ENCODE measurements at places on chromosomes 3 and 15.
A peak's percentile ranks its signal among the peaks of the same experiment; 100 is the strongest.

DNA sequence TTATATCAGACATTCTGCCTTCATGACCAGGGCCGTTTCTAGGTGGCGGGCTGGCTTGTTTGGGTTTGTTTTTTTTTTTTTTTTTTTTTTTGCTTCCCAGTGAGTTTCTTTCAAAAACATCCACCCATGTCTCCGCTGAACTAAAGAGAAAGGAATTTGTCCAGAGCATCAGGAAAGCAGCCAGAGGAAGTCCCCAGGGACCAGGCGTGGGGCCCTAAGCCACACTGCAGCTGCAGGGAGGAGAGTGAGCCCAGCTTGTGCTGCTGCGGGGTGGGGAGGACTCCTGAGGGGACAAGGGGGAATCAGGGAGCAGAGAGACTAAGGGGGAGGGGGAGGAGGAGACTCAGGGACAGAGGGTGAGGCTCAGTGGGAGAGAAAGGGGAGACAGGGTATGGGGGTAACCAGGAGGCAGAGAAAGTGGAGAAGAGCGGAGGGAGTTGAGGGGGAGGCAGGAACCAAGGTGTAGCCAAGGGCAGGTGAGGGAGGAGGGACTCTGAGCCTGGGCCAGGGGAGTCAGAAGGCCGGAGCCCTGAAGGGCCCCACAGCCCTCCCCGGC lies 49.5 kb downstream of the CYP11A1 start:
- no peak for DNase-seq

- DNase-seq = peak; percentile 87
Observed at GRCh38 chr15:64009798-64010261, 36.5 kb downstream of the DAPK2 start.

- peak; percentile 72 for DNase-seq
Observed at GRCh38 chr3:172625404-172625803, 85.5 kb downstream of the NCEH1 start.

GRCh38 chr15:79883579-79884203 lies 13.1 kb downstream of the MTHFS start:
- DNase-seq = no peak

DNA sequence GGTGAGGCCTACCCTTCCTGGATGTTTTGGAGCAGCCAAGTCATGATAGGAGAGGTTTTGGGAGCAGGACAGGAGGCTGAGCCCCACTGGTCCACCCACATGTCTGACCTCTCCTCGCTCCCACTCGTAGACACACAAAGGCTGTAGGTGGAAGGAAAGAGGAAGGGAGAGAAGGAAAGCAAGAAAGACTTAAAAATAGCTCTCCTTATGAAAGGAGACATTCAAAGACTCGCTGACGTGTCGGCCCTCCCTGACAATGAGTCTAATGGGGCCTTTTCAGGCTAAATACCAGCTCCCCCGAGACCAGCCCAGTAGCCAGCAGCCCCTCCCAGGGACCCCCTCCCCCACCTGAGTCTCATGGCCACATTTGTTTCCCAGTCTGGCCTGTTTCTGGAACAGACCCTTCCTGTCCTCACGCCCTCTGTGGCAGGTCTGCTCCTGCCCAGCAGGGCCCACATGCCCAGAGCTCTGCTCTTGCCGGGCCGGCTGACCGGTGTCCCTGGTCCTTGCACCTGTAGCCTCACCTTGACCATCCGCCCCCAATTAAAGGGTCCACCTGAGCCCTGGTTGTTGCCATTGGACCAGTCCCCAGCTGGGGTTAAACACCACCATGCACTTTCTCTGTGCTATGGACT lies 49.3 kb downstream of the FGD5 start:
- no peak for DNase-seq

- no peak for DNase-seq
Observed at GRCh38 chr3:190855151-190855550, 7.3 kb downstream of the GMNC start.

DNA sequence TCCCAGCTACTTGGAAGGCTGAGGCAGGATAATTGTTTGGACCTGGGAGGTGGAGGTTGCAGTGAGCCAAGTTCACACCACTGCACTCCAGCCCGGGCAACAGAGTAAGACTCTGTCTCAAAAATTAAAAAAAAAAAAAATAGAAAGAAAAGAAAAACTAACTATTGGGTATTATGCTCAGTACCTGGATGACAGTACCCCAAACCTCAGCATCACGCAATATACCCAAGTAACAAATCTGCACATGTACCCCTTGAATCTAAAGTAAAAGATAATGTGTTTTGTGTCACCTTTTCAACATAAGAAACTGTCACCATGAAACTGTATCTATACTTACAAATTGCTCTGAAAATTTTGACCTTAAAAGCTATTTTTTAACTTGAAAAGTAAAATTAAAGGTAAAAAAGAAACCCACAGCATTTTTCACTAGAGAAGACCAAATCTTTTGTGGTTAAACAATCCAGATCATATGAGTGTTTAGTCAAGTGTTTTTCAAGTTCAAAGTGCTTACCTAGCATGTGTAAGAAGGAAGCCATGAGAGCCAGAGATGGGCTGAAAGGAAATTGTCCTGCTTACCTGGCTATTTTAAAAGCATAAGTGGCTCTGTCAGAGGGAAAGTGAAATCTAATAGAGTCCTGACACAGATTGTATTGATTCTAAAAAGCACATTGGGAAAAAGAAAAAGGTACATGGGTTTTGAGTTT lies 50.5 kb downstream of the MYO1E start:
- no peak for DNase-seq

DNA sequence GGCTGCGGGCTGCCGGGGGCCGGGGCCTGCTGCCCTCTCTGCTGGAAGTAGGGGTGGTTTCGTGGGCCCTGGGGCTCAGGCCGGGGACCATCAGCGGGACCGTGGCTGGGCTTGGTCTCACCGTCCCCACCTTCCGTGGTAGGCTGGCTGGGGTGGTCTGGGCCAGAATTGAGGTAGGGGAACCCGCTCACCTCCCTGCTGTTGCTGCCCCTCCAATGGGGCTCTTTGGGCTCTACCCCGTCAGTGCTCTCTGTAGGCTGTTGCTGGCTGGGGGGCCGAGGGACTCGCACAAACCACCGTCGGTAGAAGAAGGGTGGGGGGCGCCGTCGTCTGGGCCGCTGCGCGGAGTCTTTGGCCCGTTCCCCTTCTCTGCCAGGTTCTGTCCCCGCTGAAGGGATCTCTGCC lies 23.4 kb downstream of the RGMA start:
- no peak for DNase-seq

DNA sequence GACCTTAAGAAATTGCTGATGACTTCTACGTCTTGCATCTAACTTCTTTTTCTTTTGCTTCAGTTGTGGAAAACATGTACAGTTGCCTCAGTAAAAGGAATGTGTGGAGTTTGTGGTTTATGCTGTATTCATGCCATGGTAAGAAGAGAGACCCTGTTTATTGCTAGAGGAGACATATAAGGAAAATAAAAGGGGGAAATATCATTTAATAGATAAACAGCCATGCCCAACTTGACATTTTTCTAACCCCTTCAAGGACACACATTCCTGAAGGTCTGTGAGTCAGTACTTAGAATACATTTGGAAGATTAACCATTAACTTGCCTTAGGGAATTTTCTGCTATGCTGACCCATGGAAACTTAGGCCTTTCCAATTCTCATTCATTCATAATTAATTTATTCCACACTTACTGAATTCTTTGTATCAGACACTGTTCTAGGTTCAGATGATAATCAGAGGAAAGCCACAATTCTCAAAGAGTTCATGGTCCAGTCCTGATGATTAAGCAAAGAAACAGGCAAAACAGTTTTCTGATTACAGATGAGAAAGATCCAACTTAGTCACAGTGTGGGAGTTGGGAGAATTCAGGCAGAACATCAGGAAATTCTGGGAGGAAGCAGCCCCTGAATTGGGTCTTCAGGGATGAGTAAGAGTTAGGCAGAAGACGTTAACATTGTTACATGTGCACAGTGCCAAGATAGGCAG lies 329.8 kb upstream of the RASGRP1 start:
- DNase-seq = peak; percentile 57

DNA sequence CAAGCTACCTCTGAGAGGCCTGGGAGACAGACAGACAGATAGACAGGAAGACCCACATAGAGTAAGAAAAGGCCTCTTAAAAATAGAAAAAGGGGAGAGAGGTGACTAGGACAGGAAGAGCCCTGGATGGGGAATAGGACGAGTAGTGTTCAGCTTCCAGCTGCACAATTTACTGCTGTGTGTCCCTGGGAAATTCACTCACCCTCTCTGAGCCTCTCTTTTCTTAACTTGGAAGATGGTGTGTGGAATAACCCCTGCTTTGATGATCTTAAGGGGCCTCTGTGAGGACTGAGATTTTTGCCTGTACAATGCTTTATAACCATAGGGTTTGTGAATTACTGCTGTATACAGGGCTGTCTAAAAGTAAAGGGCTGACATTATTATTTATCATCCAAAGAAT lies 37.5 kb downstream of the FEM1B start:
- no peak for DNase-seq

DNA sequence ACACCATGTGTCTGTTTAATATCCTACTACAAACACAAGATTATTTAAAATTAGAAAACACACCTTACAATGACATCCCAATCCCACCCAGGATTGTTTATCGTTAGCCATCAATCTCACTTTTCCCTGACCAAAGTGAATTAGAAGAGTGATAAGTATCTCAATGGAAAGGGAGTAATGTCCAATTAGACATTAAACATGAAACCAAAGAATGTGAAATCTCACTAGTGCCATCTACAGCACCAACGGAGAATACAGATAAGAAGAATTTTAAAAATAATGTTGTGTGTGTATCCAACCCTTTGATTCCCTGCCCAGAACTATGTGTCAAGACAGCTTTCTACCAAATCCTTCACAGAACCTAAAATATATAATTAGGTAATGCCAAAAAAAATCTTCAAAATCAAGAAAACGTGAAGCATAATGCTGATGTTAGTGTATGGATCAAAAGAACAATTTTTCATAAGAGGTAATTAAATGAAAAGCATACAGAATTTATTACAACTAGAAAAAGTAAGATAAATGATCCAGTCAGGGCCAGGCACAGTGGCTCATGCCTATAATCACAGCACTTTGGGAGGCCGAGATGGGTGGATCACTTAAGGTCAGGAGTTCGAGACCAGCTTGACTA lies 64.2 kb downstream of the SCAPER start:
- peak; percentile 48 for DNase-seq

GRCh38 chr3:13025090-13025489 lies 48.1 kb downstream of the IQSEC1 start:
- DNase-seq = peak; percentile 57

GRCh38 chr3:54071601-54072000 lies 50.8 kb upstream of the CACNA2D3 start:
- DNase-seq = no peak

DNA sequence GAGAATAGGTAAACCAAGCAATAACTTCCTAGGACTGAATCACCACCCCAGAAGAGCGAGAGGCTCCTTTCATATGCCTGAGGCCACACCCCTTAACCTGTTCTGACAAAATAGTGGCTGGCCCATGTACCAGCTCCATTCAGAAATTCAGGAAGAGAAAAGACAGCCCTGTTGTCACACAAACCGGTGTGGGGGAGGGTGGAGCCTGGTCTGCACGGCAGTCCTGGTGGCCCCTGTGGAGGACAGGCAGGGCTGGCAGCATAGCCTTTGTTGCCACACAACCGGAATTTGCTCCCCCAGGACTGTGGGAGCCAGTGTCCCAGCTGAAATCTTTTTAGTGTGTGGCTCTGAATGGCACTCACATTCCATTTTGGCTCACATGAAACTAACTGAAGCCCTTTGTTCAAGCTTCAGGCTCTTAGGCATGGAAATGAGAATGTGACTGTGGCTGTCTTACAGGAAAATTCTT lies 23.8 kb downstream of the RLBP1 start:
- DNase-seq = peak; percentile 81

GRCh38 chr3:50320853-50321335 lies 1.7 kb downstream of the HYAL2 start:
- peak; percentile 79 for DNase-seq

DNA sequence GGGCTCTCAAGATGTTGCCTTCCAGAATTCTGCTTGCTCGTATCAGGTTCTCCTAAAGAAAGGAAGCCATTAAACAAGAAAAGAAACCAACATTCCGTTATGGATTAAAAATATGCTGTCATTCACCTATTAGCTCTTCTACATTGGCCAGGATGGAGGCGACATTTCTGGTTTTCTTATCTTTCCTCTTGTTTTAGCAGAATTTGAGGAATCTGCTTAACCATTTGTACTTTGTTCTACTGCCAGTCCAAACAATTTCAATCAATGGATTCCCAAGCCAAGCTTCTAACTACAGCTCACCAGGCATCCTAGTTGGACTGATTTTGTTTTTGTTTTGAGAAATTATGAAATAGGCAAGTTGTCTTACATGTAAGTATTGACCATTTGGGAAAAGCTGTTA lies 164.6 kb upstream of the TSC22D2 start:
- DNase-seq = no peak

GRCh38 chr15:47725906-47726305 lies 8.6 kb downstream of the SEMA6D start:
- DNase-seq = no peak

GRCh38 chr3:20254268-20255117 lies 68.5 kb upstream of the SGO1 start:
- no peak for DNase-seq

- DNase-seq = peak; percentile 89
Observed at GRCh38 chr15:40243126-40243810, 4.4 kb downstream of the PAK6 start.

- no peak for DNase-seq
Observed at GRCh38 chr3:177992993-177993970, 543.0 kb upstream of the KCNMB2 start.

GRCh38 chr3:170711786-170712185 lies 125.9 kb upstream of the SLC7A14 start:
- no peak for DNase-seq

GRCh38 chr3:42492508-42493080 lies 9.8 kb upstream of the VIPR1 start:
- no peak for DNase-seq

DNA sequence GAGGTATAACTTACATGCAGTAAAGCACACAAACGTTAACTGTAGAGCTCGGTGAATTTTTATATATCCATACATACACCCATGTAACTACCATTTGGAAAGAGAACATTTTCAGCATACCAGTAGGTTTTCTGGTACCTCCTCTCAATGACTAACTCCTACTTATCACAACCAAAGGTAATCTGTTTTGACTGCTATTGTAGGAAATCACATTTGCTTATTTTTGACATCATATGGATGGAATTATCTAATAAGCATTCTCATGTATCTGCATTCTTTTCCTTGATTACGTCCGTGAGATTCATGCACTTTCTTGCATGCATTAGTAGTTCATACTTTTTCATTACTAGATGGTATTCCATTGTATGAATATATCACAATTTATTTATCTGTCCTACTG lies 76.8 kb downstream of the CSNK1G1 start:
- DNase-seq = no peak

- no peak for DNase-seq
Observed at GRCh38 chr3:4139462-4140140, 163.6 kb upstream of the SETMAR start.

DNA sequence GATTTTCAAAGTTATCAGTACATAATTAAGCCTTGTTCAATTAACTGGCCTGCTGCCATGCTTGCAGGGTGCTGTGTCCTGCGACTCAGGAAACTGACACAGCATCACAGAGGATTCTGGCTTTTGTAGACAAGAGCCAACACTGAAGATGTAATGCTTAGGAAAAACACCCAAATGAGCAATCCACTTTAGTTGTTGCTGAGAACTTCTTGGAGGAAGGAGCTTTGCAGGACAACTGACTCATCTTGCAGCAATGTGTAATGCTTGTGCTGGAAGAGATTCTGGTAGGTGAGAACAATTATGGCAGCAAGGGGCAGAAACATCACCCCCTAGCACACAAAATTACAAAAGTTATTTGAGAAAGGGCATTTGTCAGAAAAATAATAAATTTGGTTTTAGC lies 67.6 kb downstream of the NLGN1 start:
- DNase-seq = peak; percentile 63

All from epithelial cell of esophagus (primary cell).